ENCODE measurements at places on chromosomes 12 and 14. TPM values are rescaled to one million over a fixed set of nuclear protein-coding genes. Genes with fewer than 3 reads are reported as not detected.
A peak's percentile ranks its signal among the peaks of the same experiment; 100 is the strongest.

SOCS2 gene
- total RNA-seq, result 11.5 TPM

TAS2R42 gene
- not detected for total RNA-seq

GRCh38 chr14:36952689-36953088 is 219.7 kb downstream of the SLC25A21 start:
- no peak overlapping the region for H3K4me3 ChIP-seq
- no peak overlapping the region for H3K27ac ChIP-seq
- peaks cover 2% of the 10 kb centered on the region for H3K27me3 ChIP-seq
- no peaks in the 10 kb centered on the region for H3K4me1 ChIP-seq

CLEC2A gene
- not detected for total RNA-seq

DNA sequence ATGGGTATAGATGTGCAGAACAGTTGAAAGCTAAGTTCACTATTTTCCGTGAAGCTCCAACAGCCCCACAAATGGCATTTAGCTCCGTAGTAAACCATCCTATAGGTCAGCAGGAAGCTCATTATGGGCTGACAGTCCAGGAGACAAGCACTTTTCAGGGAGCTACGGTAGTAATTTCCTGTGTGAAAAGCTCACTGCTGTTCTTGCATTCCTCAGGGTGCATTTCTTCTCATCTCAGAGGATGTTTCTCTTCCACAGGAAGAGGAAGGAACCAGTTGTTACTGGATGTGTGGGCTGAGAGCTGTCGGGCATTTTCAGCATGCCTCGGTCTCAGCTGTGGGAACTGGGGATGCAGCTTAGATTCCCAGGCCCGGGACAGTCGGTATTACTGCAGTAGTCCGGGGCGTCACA is 72.8 kb downstream of the GALNT4 start:
- H3K36me3 ChIP-seq, result peaks cover 16% of the 10 kb centered on the region
- peaks cover 4% of the 10 kb centered on the region for H3K4me1 ChIP-seq
- H3K27me3 ChIP-seq, result no peaks in the 10 kb centered on the region
- H3K27ac ChIP-seq, result no peak overlapping the region

GRCh38 chr12:73815072-73815645 is 722.5 kb upstream of the ATXN7L3B start:
- H3K4me1 ChIP-seq, result no peaks in the 10 kb centered on the region
- H3K36me3 ChIP-seq, result no peaks in the 10 kb centered on the region
- no peaks in the 10 kb centered on the region for H3K27me3 ChIP-seq

DNA sequence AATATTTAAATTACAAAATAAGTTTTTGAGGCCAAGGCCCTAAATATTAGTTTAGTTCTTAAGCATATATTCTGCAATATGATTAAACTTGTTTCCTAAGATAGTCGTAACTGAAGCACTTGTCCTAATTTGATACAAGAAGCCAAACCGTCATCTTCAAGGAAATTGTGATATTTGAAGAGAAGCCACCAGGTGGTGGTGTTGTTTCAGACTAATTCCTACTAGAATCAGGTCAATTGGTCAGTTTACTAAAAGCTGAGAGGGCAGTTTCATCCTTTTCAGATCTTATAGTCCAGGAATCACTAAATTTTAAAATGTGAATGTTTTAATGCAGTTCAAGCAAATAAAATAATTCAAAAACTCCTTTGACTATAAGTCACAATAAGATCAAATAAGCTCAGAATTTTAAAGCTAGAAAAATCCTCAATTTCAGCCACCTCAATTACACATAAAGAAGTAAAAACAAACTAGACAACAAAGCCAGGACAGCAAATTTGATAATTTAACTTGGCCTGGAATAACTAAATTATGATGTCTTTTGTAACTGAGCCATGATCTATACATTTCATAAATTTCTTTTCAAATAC is 7.1 kb upstream of the ARL1 start:
- no peak overlapping the region for H3K4me3 ChIP-seq
- H3K27me3 ChIP-seq, result no peaks in the 10 kb centered on the region
- no peaks in the 10 kb centered on the region for H3K36me3 ChIP-seq
- H3K4me1 ChIP-seq, result no peaks in the 10 kb centered on the region
- peak; percentile 16 for DNase-seq

GRCh38 chr12:57522887-57523705 is 472 bp downstream of the MBD6 start:
- peaks cover 51% of the 10 kb centered on the region for H3K4me1 ChIP-seq
- DNase-seq, result no peak
- H3K27me3 ChIP-seq, result no peaks in the 10 kb centered on the region
- H3K27ac ChIP-seq, result peak overlapping the region; percentile 88

DNA sequence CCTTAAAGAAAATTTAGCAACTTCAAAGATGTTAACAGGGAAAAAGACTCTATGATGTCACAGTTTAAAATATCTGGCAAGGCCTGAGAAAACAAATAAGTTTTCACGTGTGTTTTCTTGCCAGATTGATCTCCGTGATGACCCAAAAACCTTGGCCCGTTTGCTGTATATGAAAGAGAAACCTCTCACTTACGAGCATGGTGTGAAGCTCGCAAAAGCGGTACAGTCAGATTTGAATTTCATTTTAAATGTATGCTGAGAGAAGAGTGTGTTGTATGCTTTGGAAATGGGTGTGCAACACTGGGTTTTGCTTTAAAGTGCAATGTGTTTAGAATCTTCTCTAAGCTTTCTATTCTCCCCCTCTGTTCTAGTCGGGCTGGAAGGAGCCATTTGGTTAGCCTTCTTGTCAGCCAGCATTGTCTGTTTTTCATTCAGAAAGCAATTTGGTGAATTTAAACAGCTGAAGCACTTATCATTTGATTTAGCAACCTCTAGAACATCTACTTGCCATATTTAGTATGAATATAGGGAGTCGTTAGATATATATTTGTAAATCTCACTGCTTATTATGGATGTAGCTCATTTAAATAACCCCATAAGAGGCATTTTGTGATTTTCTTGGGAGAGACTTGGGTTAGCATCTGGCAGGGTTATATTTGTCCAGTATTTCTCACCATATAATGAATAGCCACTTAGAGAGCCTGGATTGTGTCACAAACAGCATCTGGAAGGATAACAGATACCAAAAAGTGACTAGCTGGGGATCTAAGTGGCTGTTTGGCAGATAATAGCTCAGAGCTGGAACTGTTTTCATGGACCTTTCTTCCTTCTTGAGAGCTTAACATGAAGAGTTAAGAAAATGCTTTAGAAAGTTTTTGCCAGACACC is 35.5 kb downstream of the GPHB5 start:
- H3K36me3 ChIP-seq, result no peaks in the 10 kb centered on the region
- H3K27me3 ChIP-seq, result peaks cover 6% of the 10 kb centered on the region
- H3K27ac ChIP-seq, result no peak overlapping the region
- DNase-seq, result peak; percentile 19

DNA sequence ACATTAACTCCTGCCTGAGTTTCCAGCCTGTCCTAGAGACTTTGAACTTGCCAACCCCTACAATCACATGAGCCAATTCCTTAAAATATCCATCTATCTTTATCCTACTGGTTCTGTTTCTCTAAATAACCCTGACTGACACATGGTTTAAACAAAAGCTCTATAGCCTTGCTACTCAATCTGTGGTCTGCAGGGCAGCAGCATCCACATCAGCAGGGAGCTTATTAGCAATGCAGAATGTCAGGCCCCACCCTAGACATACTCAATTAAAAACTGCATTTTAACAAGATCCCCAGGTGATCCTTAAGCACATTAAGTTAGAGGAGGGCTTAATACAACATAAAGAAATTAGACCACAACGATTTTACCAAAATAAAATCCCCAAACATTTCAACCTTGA is 108.3 kb upstream of the CPSF6 start:
- no peaks in the 10 kb centered on the region for H3K36me3 ChIP-seq
- H3K27me3 ChIP-seq, result peaks cover 3% of the 10 kb centered on the region
- no peak overlapping the region for H3K27ac ChIP-seq
- no peak for DNase-seq

DNA sequence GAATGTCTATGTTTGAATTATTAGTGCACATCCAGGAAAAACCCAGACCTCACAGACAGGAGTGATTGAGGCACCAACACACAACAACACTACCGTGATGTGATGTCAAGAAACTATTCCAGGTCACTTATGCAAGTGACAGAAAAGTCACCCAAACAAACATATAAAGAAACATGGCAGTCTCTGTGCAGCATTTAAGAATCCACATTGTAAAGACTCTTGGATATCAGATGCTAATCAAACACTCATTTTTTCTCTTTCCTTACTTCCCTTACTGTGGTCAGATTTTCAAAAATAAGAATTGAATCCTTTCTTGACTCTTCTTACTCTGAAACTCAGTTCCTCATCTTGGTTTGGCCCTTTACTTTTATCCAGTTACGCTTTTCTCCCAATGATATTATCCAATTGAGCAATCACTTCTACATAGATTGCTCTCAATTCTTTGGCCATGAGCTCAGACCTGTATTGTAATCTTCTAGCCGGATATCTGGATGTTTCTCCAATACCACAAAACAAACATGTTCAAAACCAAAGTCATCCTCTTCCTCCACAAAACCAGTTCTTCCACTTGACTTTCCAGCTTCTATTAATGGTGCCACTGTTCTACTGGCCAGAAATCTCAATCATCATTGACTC is 115.4 kb downstream of the DUSP6 start:
- no peaks in the 10 kb centered on the region for H3K27me3 ChIP-seq
- peaks cover 10% of the 10 kb centered on the region for H3K36me3 ChIP-seq
- DNase-seq, result no peak
- peaks cover 60% of the 10 kb centered on the region for H3K4me1 ChIP-seq
- H3K27ac ChIP-seq, result peak overlapping the region; percentile 0

All from activated CD4-positive, alpha-beta T cell treated with anti-CD3 and anti-CD28 coated beads for 36 hours (primary cell).